Stimulated activated naive CD8-positive, alpha-beta T cell treated with anti-CD3 and anti-CD28 coated beads, Interleukin-15, amount 100 ng/mL, for 72 hours (primary cell): ENCODE measurements at places on chromosomes 4 and X.

DNA sequence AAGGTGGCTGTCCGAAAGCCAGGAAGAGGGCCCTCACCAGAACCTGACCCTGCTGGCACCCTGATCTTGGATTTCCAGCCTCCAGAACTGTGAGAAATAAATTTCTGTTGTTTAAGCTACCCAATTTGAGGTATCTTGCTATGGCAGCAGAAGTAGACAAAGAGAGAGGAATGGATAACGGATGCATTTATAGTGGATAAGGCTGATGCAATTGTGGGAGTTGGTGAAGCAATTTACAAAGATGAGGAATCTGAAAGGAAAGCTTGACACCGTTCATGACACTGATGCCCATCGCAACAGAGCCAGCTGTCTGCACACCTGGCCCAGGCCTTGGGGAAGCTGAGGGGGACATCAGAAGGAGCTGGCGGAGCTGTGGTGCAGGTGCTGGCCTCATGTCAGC is 35.7 kb upstream of the MSL3 start:
- no peak for DNase-seq

DNA sequence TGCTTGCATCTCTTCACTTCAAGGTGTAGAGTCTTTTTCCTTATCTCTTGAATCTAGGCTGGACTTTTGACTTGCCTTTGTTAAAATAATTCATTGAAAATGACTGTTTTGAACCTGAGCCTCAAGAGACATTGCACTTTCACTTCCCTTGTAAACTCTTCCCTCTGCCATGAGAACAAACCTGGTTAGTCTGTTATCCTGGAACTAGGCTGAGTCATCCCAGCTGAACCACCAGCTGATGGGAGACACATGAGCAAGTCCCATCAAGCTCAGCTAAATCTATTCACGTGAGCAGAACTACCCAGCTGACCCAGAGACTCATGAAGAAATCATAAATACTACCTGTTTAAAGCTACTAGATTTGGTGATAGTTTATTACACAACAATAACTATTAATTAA is 202.3 kb upstream of the CENPE start:
- no peak for DNase-seq

DNA sequence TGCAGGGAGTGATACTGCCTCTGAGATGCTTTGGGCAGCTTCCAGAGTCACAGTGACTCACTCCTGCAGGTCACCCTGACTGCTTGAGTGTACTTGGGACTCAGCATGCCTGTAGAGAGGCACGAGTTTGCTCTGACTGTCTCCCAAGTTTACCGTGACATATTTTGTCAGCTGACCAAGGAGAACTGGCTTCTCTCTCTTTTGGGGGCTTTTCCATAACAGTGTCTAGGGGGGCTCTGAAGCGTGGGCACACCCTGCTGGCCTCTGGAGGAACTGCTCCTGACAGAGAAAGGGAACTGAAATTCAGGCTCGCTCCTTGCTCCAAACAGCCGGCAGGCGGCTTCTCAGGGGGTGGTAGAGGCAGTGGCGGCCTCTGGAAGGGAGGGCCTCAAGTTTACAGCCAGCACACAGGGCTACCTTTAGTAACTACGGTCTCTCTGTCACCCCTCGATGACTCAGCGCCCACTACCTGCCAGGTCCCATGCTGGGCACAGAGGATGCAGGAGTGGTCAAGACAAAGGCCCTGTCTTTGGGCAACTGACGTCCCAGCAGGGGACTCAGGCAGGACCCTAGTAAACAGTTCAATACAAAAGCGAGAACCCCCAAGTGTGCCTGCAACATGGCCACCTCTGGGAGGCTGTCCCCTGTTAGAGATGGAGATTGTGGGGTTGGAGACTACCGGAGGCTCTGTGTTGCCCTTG is 17.8 kb downstream of the ZNF185 start:
- no peak for DNase-seq

- no peak for DNase-seq
Measured at GRCh38 chrX:20320461-20321159, 53.9 kb upstream of the RPS6KA3 start.

GRCh38 chrX:155246748-155247147 is 17.5 kb downstream of the RAB39B start:
- DNase-seq, result no peak

GRCh38 chrX:68204521-68205038 is 228.7 kb downstream of the OPHN1 start:
- no peak for DNase-seq

- no peak for DNase-seq
Measured at GRCh38 chr4:41432881-41433280, 105.1 kb upstream of the LIMCH1 start.

- DNase-seq, result no peak
Measured at GRCh38 chrX:40947276-40947675, 138.0 kb upstream of the USP9X start.

GRCh38 chr4:70930530-70931256 is 28.5 kb downstream of the MOB1B start:
- no peak for DNase-seq

GRCh38 chr4:169921732-169922131 is 104.5 kb downstream of the MFAP3L start:
- no peak for DNase-seq

- DNase-seq, result no peak
Measured at GRCh38 chr4:143017210-143017609, 167.5 kb upstream of the USP38 start.

GRCh38 chr4:155179216-155179615 is 29.2 kb upstream of the NPY2R start:
- DNase-seq, result no peak

- no peak for DNase-seq
Measured at GRCh38 chr4:153464068-153464467, 2.1 kb upstream of the TMEM131L start.

GRCh38 chr4:124854968-124855367 is 142.4 kb upstream of the ANKRD50 start:
- DNase-seq, result no peak

DNA sequence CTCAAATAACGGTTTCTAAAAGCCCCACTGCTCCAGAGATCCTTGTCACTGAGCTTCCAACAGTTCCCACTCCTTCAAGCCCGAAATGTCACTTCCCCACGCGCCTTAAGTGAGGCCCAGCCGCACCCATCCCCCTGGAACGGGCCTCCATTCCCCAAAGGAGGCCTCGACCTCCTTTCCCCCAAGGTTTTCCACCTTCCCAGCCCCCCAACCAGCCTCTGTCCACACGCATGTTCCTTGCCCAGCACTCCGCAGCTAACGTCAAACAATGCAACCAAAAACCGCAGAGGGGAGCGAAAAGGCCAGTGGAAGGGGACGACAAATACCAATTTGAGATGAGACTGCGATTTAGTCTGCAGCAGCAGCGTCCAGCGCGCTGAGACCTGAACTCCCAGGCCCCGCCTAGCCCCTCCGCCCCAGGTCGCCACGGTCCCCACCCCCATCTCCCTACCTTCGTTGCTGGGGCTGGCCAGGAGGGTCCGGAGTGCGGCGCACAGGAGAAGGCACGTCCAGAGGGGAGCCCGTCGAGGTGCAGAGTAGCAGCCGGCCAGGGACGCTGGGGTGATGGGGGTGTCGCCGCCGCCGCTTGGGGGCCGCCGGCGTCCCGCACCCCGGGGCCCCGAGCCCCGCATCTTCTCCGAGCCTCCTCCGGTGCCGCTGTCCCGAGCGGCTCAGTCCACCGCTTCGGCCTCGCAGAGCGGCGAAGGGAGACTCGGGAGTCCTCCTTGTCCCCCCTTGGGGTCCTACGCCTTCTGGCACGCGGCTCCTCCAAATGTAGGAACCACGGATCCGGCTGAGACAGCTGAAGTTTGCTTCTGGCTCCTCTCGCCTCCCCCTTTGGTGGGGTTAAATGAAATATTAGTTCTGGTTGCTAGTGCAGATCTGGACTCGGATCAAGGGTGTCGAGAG is 924 bp downstream of the EPHA5 start:
- DNase-seq, result no peak

GRCh38 chr4:112978691-112979472 is 70.6 kb upstream of the ANK2 start:
- no peak for DNase-seq

DNA sequence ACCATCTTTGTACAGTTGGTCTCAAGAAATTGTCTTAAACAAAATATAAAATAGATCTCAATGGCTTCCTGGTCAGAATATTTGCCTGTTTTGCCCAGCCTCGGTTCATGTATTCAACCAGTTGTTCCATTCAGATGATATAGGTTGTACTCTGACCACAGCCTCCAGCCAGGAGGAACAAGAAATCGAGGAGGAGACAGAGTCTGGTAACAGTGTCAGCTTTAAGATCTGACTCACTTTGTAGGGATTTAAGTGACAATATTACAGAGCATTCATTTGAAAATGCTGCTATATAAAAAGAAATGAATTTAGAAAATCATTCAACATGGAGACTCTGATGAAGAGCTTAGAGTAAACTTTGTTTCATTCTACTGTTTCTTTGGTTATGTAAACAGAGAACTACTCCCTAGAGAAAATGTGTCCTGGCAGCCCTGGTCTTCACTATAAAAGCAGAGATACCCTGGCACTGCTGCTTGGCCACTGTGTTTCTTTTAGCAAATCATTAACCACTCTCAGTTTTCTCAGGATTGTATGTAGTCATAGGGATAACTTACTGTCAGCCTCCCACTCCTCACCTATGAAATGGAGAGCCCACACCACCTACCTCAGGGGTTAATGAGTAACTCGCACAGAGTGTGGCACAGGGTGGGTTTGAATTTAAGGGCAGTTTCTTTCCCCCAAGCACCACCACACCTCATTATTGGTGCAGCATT is 53.5 kb downstream of the PAGE2 start:
- no peak for DNase-seq

DNA sequence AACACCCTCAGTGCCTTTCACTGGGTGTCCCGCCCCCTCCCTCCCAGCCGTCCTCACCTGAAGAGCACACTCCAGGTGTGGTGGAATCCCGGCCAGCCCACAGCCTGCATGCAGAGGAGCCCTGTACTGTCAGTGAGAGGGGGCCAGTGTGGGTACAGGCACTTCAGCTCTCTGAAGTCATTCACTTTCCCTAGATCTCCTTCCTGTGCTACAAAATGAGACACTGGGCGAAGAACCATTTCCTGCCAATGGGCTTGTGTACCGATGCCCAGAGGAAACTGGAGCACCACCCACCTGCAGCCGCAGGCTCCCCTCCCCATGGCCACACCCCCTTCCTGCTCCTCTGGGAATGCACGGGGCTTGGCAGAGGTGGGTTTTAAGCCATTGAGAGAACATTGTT is 73.9 kb upstream of the C4orf50 start:
- no peak for DNase-seq

GRCh38 chr4:120725639-120726580 is 196.6 kb downstream of the PRDM5 start:
- DNase-seq, result no peak

DNA sequence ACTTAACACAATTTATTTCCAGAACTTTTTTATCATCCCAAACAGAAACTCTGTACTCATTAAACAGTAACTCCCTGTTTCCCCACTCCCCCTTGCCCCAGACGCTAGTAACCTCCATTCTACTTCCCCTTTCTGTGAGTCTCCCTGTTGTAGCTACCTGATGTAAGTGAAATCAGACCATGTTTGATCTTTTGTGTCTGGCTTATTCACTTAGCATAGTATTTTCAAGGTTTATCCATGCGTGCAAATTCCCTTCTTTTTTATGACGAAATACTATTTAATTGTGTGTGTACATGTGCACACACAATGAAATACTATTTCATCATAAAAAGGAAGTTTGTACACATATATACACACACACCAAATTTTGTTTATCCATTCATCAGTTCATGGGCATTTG is 5.2 kb downstream of the PKD2 start:
- DNase-seq, result no peak

- DNase-seq, result no peak
Measured at GRCh38 chrX:50206753-50207152, 2.2 kb downstream of the CCNB3 start.

DNA sequence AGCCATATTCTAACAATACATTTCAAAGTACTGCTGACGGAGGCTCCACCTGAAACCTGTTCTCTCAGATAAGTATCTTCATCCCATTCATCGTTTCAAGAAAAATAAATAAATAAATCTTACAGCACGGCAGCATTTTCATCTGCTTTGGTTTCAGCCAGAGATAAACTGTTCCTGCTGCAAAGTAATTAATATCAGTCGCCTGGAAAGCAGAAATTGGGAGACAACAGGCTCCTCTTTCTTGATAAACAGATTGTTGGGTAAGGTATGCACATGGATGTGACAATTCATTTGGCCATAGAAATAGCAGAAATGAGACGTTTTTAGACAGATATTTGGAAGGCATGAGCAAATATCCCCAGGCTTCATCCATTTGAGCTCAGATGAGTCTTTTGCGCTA is 110.4 kb downstream of the PPARGC1A start:
- DNase-seq, result no peak

DNA sequence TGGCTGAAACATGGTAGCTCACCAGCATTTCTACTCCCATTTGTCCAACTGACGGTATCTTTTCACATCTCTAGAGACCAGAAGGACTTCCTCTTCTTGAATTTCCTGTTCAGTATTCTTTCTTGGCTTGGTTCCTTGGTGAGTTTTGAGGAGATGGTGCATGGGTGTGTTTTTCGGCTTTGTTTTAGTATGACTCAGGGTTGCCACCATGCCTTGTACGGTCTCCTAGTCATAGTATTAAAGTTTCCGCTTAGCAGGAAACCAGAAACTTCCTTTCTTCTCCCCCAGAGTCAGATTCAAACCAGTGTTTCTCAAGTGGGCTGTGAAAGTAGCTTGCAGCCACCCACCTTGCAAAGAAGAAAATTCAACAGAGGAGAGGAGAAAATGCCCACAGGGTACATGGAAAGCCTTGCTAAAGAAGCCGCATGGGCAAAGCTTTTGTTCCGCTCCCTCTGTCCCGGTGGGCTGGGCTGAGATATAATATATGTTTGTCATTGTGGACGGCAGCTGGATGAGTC is 5.7 kb downstream of the CD99 start:
- DNase-seq, result peak; percentile 82

GRCh38 chrX:15471028-15471427 is 22.1 kb downstream of the PIR start:
- peak; percentile 34 for DNase-seq

DNA sequence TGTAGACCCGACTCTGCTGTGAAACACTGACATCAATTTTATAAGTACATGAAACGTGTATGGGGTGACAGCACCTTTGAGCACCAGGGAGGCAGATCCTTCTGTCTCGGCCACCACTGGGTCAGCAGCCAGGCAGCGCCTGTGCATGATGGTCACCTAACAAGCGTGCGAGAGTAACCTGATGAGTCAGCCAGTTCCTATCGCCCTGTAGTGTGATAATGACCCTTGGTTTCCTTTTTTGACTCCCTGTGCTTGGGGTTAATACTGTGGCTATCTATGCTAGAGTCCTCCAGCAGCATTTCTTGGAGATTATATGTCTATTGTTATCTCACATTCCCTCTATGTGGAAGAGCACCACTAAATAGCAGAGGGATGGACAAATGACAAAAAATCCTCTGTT is 101.6 kb downstream of the NPNT start:
- no peak for DNase-seq
